PC-3 (cell line): ENCODE measurements at places on chromosomes 1 and 21. TPM values are rescaled to one million over a fixed set of nuclear protein-coding genes. Genes with fewer than 3 reads are reported as not detected.

- peak; percentile 73 for DNase-seq
Measured at GRCh38 chr1:198699167-198700015, 60.6 kb downstream of the PTPRC start.

DNA sequence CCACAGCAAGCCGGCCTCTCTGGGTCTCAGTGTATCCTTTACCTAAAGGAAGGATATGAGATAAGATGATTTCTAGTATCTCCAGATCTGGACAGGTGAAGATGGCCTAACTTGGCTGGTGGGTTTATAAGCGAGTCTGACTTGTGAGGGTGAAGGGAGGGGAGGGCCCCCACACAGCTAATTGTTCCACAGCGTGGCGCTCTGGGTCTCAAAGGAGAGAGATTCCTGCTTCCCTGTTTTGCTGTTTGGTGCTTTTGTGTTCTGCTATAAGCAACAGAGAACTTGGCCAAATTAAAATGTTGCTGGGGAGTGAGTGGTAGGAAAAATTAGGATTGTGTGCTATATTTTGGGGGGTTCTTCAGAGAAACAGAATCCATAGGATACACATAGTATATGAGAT lies 28.9 kb upstream of the NLRP3 start:
- DNase-seq = no peak

DNA sequence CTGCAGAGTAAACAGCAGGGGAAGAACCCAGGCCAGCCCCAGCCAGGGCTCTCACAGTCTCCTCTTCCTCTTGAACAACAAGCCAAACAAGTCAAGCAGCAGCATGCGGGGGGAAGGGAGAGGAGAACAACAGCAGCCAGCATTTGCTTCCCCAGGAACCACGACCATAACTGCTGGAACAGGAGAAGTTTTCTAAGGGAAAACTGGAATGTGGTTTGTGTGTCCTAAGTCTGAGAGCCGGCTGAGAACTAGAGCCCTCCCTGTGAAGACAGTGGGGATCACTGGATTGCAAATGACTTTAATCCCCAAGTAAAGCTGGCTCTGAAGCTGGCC lies 48.2 kb downstream of the COQ8A start:
- peak; percentile 65 for DNase-seq

Gene FHAD1
- 0.95 and 1.4 TPM in 2 replicates for total RNA-seq

Gene ARHGEF2
- total RNA-seq = 65.9 and 70.8 TPM in 2 replicates

Gene CENPF
- total RNA-seq = 92.6 and 101 TPM in 2 replicates

DNA sequence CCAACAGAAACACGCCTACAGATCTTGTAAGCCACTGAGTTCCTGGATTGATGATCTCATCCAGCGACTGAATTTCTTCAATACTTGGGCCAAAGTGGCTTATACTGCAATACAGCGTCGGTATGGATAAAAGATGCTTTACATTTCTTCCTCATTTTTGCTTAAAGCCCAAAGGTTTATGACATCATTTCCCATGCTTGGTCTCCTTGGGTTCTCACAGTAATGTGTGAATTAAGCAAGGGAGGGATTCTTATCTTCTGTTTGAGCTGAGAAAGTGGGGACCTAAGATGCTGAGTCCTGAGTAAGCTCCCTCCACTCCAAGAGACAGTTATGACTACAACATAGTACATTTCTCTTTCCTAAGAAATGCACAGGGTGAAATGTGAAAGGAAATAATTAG lies 39.5 kb downstream of the LBR start:
- DNase-seq = no peak

- DNase-seq = peak; percentile 21
Measured at GRCh38 chr1:232643251-232643650, 13.3 kb upstream of the SIPA1L2 start.

DNA sequence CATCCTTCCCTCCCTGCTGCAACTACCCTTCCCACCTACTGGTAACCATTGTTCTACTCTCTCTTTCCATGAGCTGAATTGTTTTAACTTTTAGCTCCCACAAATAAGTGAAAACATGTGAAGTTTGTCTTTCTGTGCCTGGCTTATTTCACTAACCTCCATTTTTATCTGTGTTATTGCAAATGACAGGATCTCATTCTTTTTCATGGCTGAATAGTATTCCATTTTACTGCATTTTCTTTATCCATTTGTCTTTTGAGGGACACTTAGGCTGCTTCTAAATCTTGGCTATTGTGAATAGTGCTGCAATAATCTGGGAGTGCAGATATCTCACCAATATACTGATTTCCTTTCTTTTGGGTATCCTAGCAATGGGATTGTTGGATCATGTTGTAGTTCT lies 80.6 kb downstream of the NOS1AP start:
- no peak for DNase-seq

GRCh38 chr21:42019101-42019605 lies 9.0 kb upstream of the ZBTB21 start:
- DNase-seq = no peak

- no peak for DNase-seq
Measured at GRCh38 chr1:181685211-181685610, 201.9 kb downstream of the CACNA1E start.

DNA sequence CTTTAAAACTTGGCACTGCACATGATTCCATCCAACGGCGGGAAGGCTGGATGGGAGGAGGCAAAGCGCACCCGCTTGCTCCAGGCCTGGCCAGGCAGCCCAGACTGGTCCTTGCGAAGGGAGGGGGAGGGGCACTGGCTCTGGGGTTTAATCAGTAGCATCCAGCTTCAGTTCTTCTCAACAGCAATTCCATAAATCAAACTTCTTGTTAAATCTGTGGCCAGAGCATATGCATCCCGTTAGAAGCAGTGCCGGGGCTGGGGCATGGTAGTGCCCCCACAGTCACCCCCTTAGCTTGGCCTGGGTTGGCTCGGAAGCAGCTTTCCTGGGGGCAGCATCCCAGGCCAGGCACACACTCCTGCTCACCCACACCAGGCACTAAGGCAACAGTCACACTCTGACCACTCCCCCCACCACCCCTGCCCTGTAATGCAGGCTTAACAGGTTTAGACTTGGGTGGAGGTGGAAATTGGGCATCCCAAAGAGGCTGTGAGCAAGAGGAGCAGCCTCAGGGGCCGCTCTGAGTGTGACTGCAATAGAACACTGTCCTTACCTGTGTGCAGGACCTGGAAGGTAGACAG lies 94.1 kb upstream of the CASZ1 start:
- DNase-seq = peak; percentile 78

- DNase-seq = peak; percentile 57
Measured at GRCh38 chr1:48794816-48795215, 18.1 kb upstream of the BEND5 start.

Gene GABPB2
- 6.4 and 6.9 TPM in 2 replicates for total RNA-seq

- DNase-seq = peak; percentile 55
Measured at GRCh38 chr1:21229246-21230000, 52.7 kb upstream of the EIF4G3 start.

- DNase-seq = peak; percentile 30
Measured at GRCh38 chr1:50333595-50333974, 89.7 kb downstream of the DMRTA2 start.

DNA sequence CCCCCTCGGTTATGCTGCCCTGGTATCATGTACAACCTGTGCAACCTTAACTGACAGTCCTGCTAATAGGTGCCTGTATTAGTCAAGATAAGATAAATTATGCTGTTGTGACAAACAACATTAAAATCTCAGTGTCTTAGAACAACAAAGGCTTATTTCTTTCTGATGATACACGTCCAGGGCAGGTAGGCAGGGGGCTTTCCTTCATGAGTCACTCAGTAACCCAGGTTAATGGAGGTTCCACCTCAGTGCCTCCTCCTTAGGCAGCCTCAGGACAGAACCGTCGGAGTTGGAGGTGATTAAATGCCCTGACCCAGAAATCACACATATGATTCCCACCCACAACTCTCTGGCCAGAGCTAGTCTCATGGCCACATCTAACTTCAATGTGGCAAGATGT lies 94.6 kb upstream of the CASZ1 start:
- peak; percentile 20 for DNase-seq

- no peak for DNase-seq
Measured at GRCh38 chr21:43913928-43914327, 48.9 kb downstream of the AGPAT3 start.

- DNase-seq = no peak
Measured at GRCh38 chr21:17736072-17736471, 83.1 kb downstream of the C21orf91 start.

GRCh38 chr1:62299426-62300200 lies 19.6 kb downstream of the KANK4 start:
- DNase-seq = peak; percentile 47
